Right ventricle myocardium superior (tissue), 1 donor: ENCODE measurements at places on chromosomes 2 and 18.
A peak's percentile ranks its signal among the peaks of the same experiment; 100 is the strongest.

GRCh38 chr2:6671913-6672312, 193.8 kb downstream of the CMPK2 start:
- DNase-seq = no peak

DNA sequence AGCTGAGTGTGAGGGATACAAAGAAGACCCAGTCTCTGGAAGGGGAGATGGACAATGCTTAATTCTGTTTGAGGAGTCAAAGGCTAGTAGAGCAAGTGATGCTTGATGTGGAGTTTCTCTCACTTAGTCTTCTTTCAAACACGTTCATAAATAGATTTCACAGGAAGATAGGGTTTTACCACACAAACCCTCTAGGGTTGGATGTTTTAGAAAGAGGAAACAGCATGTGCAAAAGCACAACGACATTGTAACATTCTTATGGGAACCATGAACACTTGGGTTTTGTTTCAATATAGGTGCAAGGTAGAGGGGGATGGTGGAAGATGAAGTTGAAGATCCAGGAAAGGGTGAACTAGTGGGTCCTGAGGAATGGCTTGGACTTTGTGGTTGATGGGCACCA, 10.8 kb upstream of the EFEMP1 start:
- DNase-seq = no peak

- no peak for DNase-seq
Observed at GRCh38 chr2:170928036-170928823, 823 bp upstream of the GORASP2 start.

GRCh38 chr2:29238497-29238896, 123.3 kb downstream of the CLIP4 start:
- DNase-seq = no peak

GRCh38 chr2:160570376-160570775, 76.8 kb upstream of the RBMS1 start:
- DNase-seq = no peak

DNA sequence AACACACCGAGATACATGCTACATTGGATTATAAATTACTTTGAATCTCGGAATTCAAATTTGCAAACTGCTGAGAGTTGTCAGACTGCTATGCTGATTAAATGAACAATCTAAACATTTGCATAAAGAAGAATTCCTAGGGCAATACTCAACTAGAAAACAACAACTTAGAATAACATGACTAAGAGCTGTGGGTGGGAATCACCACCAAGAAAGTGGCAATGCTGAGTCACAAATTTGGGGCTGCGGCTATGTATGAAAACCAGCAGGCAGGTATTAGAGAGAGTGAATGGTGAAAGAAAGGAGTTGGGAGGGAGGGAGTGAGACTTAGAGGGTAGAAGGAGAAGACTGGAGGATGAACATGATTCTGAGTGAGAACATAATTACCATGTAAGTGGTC, 559.5 kb downstream of the PIK3C3 start:
- no peak for DNase-seq

DNA sequence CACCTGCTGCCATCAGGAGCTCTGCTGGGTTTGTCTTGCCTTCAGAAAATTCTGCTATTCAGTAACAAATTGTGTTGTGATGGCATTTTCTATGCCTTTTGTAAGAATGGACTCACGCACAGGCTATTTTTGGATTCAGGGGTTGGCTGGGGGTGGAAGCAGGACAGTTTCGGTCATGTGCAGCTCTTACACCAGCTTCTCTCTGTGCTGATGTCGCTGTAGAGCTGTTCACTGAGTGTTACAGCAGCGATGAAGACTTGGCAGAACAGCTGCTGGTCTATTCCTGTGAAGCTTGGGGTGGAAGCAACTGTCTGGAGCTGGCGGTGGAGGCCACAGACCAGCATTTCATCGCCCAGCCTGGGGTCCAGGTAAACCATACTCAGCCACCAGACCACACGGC, 49.2 kb downstream of the TRPM8 start:
- no peak for DNase-seq

GRCh38 chr2:128036748-128037607, 9.1 kb upstream of the SAP130 start:
- no peak for DNase-seq

GRCh38 chr2:30113617-30114293, 33.1 kb upstream of the YPEL5 start:
- no peak for DNase-seq

DNA sequence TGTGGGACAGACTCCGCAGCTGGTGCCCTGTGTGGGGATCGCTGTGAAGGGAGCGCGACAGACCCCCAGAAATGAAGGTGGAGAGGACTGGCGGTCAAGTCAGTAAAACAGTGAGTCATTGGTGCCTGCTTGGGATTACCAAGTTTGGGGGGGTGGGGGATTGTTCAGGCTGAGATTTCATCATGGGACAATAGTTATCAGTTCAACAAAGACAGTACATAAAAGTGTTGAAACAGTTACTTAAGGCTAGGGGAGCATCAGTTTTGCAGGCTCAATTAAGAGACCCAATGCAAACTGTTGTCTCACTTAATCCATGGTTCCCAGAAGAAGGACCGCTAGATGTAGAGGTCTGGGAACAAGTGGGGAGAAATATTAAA, 42.4 kb upstream of the PDK1 start:
- no peak for DNase-seq

GRCh38 chr18:54389143-54389505, 31.4 kb downstream of the C18orf54 start:
- no peak for DNase-seq

GRCh38 chr2:65499216-65499615, 66.8 kb upstream of the SPRED2 start:
- DNase-seq = no peak

DNA sequence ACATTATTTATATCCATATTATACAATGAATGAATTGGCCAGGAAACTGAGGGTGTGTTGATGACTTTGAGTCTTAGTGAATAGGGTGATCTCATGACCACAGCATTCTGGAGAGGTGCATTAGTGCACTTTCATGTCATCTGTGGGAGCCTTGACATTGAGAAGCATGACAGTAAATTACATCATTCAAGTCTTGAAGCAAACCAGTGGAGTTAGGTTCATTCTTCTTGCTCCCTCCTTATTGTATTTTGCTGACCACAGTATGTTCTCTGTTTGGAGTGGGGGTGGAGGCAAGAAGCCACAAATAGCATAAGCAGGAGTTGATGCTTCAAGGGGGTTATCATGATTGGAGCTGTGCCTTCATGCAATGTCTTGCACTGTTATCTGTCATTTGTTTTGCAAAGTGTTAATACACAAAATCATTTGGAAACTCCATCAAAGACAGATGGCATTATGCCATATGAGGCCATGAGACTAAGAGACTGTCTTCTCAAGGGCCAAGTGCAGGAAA, 680.2 kb downstream of the NYAP2 start:
- no peak for DNase-seq

DNA sequence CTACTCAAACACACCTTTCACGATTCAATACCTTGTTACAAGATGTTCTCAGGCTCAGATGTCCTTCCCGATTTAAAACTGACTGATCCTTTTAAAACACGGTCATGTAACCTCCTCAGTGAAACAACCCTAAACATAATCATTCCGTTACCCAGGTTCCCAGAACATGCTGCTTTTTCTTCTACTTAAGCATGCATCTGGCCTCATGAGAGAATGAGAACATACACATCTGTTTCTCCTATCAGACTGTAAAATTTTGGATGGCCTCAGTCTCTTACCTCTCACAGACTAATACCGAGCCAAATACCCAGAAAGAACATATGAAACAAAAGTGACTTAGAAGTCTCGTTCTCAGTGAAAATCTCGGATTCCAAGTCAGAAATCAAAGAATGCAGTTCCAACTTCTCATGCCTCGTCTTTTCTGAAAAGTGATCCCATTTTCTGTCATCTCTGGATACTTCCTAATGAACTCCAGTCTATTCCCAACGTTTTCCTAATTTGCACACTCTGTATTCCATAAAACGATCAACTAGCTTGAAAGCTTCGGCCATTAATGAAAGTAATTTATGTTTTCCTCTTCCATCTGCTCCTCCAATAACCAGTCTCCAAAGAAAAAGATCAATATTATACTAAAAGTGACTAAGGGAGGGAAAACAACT, 919 bp downstream of the SF3B1 start:
- no peak for DNase-seq

DNA sequence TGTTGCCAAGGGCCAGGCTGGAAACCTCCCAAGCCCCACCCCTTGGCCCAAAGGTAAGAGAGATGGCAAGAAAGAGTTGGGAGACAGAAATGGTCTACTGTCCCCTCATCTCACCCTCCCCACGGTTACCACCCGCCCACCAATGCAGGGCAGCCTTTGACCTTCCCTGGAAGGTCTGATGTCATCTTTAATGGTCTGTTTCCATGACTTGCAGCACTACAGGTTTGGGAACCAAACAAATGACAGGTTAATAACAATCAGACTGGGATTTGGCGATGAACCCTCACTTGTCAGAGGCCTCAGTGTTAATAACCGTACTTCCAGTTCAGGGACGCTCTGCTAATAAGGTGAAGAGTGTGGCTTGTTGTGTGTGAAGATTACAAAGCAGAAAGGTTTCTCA, 70.4 kb downstream of the MRO start:
- no peak for DNase-seq

- DNase-seq = peak; percentile 31
Observed at GRCh38 chr2:96143848-96144480, 1.3 kb downstream of the DUSP2 start.
